Aorta (tissue), 5 donors: ENCODE measurements at places on chromosomes 4 and X. TPM values are rescaled to one million over a fixed set of nuclear protein-coding genes. Genes with fewer than 3 reads are reported as not detected.

UPF3B gene
- 9.5 TPM for total RNA-seq

TBX22 gene
- total RNA-seq: not detected

CACNA1F gene
- total RNA-seq: 0.42 TPM

AVPR2 gene
- 3.0 TPM for total RNA-seq

ITIH6 gene
- not detected for total RNA-seq

RHOXF2 gene
- not detected for total RNA-seq
